BJ (cell line): ENCODE measurements at places on chromosomes 12 and 14. TPM values are rescaled to one million over a fixed set of nuclear protein-coding genes. Genes with fewer than 3 reads are reported as not detected.

GRCh38 chr14:61860294-61860918 is 98.2 kb downstream of the SNAPC1 start:
- DNase-seq, result no peak

DNA sequence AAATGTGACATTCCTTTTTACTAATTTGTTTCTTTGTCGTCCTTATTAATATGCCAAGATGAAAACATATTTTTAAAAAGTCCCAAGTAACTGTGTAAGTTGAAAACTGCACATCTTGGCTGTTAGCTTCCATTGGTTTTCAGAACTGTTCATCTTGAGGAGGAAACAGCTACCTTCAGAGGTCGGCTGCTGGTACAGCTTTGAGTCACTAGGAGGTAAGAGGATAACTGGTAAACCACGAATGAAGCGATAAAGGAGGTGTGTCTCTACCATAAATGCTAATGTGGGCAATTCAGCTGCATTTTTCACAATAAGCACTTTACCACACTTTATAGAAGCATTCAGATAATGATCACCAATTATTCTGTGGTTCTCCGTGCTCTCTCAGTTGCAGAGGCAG is 137.5 kb upstream of the KRAS start:
- no peak for DNase-seq

DNA sequence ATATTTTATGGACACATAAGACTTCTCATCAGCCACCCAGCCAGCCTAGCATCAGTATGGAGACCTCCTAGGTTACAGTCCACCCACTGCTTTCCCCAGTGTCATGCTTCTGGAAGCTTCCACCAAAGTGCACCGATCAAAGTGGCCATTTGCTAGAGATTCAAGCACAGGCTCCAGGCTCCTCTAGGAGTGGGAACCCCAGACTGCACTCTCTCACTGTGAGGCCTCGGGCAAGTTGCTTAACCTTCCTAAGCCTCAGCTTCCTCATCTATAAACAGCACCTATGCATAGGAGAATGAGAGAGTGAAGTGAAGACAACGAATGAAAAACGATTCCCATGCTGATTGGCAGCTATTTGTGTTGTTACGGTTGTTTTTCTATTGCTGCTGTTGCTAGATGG is 94.4 kb downstream of the DICER1 start:
- no peak for DNase-seq

DNA sequence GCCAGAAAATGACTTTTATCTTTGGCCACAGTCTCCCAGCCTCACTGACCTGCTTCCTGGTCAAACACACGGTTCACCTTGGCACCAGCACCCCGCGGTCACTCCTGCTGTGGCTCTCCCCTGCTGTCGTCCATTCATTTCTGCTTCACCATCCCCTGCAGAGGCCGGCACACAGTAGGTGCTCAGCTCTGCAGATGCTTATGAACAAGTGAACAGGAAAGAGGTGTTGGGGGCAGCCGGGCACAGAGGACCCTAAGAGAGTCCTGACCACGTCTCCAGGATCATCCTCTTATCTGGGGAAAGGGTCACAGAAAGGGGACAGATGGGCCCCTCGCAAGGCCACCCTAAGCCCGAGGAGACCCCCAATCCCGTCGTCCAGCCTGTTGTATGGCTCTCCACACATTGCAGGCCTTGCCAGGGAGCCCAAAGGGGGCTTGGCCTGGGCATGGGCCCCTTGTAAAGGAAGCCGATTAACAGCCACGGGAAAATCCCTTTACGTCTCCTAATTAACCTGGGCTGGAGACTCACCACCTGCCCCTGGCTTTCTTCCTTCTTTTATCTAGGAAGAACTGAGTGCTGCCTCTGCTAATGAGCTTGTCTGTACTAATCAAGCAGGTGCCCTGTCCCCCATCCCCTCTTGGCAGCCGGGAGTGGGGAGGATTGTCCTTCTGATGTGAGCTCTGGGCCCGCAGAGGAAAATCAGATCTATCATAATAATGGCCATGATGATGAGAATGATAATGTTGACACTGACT is 119.2 kb downstream of the AACS start:
- DNase-seq, result no peak

GRCh38 chr12:115267891-115268290 is 583.9 kb upstream of the TBX3 start:
- DNase-seq, result no peak

Gene TPPP2
- not detected in 2 replicates for polyA plus RNA-seq

- DNase-seq, result peak; percentile 27
These were observed 37.8 kb downstream of the MYO1H start for GRCh38 chr12:109385339-109386058.

DNA sequence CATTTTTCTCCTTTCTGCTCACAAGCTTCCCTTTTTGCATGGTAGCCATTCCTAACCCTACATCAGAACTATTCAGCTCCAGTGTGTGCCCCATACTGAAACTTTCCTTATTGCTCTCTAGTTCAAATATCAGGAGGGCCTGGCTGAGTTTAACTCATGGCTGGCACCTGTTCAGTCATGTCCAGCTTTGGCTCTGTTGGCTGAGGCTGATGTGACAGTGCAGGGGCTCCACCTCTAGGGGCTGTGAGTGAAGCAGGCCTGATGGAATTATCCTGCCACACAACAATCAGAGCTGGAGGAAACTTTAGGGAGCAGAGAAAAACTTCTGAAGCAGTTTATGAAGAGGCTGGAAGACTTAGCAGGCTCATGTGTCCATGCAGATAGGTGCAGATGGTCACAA is 8.5 kb downstream of the COQ6 start:
- DNase-seq, result no peak

DNA sequence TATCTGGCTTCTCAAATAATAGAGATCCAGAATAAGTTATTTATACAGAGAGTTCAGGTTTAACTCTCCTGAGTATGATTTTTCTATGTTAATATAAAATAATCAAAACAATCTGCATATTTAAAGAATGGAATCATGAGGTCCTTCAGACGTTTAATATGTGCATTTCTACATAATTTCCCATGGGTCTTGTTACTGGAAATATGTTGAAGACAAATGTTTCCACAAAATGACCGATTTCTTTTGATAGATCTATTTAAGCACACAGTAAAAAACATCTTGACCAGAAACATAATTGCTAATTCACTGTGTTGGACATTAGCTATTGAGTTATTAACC is 381.9 kb downstream of the APAF1 start:
- DNase-seq, result no peak

DNA sequence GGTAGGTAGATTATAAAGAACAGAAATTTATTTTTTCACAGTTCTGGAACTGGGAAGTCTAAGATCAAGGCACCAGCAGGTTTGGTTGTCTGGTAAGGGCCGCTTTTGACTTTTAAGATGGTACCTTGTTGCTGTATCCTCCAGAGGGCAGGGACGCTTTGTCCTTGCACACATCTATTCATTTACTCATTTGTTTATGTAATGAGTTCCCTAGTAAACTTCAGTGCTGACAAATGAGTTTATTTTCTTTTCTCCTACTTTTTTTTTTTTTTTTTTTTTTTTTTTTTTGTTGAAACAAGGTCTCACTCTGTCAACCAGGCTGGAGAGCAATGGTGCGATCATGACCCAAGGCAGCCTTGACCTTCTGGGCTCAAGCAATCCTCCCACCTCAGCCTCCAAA is 195.7 kb downstream of the FBXL14 start:
- DNase-seq, result peak; percentile 7

Gene SLC17A8
- polyA plus RNA-seq, result not detected in 2 replicates

Gene MYF5
- polyA plus RNA-seq, result not detected in 2 replicates

Gene RHOJ
- polyA plus RNA-seq, result 78.7 and 116 TPM in 2 replicates

DNA sequence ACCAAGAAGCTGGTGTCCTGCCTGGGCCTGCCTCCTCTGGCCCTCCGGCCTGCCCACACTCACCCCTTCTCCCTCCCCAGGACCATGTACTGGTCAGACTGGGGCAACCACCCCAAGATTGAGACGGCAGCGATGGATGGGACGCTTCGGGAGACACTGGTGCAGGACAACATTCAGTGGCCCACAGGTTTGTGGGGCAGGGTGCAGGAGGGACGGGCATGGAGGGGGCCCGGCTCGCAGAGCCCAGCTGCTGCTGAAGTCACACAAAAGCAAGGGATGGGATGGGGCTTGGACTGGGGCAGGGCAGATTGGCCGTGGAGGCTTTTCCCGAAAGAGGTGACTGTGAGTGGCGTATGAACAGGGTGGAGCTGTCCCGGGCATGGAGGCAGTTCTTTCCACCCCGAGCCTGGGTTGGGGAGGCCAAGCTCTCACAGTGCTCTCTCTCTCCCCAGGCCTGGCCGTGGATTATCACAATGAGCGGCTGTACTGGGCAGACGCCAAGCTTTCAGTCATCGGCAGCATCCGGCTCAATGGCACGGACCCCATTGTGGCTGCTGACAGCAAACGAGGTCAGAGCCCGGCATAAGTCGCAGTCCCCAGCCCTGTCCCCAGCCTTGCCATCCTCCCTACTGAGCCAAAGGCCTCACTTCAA is 7.8 kb upstream of the NXPH4 start:
- no peak for DNase-seq

DNA sequence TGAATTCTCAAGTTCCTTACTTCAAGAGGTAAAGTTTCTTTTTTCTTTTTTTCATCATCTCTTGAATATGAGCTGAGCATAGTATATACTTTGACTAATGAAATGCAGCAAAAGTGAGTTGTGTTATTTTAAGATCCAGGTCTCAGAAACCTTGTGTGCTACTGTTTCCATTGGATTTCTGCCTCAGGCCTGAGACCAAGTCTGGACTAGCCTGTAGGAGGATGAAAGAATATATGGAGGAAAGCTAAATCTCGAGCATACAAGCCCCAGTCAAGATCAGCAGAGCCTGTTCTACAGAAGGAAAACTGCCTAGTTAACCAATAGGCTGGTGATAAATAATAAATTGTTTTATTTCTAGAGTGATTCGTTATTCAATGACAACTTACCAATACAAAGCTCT is 652.5 kb downstream of the C12orf50 start:
- no peak for DNase-seq
